OCI-M1 (cell line): ENCODE measurements at places on chromosomes 3 and 15.
A peak's percentile ranks its signal among the peaks of the same experiment; 100 is the strongest.

DNA sequence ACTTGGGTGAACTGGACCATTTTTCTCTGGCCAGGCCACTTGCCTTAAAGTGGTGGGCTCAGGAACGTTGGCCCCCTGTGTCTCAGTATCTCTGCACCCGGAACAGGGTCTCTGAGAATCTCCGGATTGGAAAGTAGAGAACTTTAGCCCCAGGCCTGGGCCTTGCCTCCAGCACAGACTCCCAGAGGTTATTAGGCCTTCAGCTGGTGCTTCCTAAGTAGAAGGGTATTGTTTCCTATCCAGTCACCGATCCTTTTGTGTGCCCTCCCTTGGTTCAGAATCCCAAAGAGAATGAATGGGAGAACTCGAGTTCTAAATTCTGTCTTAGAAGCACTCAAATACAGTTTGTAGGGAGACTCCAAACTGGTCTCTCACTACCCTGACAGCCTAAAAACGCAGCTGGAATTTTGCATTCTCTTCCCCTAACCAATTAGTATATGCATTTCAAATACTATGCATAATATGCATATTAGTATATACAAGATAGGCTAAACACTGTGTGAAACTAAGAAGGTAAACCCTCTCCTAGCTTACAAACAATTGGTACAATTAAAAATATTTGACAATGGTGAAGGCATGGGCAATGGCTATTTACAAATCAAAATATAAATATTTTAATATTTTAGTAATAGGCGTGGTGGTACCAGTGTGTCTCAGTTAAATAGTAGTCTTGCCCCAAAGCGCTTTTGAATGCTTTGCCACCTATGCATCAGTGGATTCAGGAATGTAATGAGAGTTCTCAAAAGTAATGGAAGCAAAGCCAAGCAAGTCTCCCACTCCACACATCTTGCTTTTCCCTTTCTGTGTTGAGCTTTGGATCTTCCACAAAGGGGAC, 48.5 kb upstream of the SLC4A7 start:
- no peak for DNase-seq

GRCh38 chr15:82647835-82648256, 683 bp upstream of the CPEB1 start:
- no peak for DNase-seq

GRCh38 chr3:131892331-131892730, 142.5 kb downstream of the CPNE4 start:
- DNase-seq = no peak

- DNase-seq = no peak
These were observed 308.3 kb downstream of the SUCLG2 start for GRCh38 chr3:67346081-67346480.

DNA sequence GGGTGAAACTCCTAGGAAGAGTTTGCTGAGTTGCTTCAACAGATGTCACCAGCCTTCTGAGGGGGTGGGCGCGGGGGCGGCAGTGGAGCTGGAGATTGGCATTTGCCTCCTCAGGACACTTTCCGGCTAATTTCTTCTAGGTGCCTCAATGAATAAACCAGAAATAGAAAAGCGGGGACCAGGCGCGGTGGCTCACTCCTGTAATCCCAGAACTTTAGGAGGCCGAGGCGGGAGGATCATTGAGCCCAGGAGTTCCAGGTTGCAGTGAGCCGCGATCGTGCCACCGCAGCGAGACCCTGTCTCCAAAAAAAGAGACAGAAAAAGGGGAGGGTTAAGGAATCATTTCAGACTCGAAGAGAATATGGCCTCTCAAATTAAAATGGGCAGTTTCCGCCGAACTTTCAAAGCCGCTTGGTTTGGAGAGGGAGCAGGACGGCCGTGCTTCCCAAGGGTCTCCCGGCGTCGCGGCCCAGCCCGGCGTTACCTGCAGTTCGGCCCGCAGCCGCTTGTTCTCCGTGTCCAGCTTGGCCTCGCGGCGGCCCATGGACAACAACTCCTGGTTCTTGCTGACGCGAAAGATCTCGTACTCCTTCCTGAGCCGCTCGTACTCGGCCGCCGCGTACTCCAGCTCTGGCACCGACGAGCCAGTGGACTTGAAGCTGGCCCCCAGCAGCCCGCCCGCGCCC, 587 bp downstream of the NPHP3 start:
- peak; percentile 77 for DNase-seq

DNA sequence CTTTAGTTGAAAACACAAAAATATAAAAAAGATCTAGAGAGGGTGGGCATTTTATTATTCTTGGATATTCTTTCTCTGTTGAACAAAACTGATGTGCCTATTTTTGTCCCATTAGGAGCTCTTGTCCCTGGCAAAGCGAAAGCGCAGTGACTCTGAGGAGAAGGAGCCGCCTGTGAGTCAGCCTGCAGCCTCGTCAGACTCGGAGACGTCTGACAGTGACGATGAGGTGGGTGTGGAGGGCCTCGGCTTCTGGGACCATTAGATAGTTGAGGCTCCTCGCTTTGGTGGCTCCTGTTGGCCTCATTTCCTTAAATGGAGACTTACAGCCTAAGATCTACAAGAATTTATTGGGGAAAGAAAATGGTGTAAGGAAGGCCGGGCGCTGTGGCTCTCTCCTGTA, 21.3 kb downstream of the RTF1 start:
- DNase-seq = no peak

- no peak for DNase-seq
These were observed 41.4 kb downstream of the MUC20 start for GRCh38 chr3:195762249-195762585.

GRCh38 chr3:16877505-16877904, 7.2 kb upstream of the PLCL2 start:
- DNase-seq = no peak

- DNase-seq = no peak
These were observed 203.3 kb downstream of the FEZF2 start for GRCh38 chr3:62169906-62170660.

DNA sequence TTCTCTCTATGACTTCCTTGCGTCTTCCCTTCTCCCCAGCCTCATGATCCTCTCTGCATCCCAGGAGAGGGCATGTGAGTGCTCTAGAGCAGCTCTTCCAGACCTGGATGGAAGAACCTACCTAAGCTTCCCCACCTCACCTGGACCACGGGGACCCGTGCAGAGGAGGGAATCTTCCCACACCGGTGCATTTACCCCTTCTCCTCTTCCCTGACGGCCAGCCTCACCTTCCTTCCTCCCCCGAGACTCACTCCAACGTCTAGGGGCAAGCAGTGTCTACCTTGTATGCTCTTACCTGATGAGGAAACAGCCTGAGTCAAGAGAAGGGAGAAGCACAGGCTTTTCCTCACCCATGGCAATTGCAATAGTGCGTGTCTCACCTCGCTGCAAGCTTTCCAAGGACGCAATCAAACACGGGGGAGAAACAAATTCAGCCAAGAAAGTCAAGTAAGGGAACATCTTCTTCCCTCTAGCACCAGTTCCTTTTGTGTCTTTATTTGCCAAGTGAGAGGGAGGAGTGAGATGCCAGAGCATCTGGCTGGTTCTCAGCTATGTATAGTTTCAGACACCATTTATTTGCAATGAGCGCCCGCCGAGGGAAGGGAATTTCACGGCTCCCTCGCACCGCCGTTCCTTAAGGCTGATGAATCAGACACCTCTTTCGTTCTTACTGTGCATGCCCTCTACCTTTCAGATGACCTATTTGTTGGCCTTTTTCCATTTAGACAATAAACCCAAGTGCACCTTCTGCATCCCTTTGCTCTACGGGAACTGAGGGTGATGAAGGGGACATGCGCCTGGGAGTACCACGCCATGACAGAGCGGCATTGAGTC, 1.8 kb upstream of the CCR9 start:
- no peak for DNase-seq

DNA sequence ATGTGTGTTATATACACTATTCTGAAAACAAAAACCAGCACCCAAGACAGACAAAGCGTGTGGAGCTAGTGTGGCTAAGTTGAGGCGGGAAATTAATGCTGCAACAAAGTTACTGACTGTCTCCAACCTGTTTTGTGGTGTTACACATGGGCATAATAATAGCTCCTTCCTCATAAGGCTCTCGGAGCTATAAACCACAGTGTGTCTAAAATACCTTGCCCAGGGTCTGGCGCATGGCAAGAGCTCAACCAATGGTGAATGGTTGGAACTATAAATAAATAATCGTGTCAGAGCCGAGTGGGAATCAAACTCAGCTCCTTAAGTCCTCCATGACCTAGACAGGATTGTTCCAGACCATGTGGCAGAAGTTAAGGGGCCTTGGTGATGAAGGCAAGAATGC, 35.9 kb upstream of the TFRC start:
- no peak for DNase-seq

GRCh38 chr15:37967788-37968187, 33.3 kb downstream of the TMCO5A start:
- DNase-seq = no peak

DNA sequence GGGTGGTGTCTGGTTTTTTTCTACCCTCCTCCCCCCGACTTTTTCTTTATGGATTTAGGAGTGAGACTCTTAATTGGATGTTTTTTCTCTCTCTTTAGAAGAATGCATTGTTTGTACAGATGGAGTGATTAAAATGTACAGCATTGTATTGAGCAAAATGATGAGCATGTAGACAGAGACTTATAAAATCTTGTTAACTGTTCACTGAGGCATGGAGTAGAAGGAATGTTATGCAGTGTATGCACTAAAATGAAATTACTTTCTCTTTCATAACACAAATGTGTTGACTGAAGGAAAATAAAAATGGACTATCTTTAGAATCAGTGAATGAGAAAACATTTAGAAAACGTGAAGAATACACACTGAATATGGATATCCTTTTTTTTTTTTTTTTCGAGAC, 39.8 kb downstream of the ZFAND6 start:
- DNase-seq = peak; percentile 9

DNA sequence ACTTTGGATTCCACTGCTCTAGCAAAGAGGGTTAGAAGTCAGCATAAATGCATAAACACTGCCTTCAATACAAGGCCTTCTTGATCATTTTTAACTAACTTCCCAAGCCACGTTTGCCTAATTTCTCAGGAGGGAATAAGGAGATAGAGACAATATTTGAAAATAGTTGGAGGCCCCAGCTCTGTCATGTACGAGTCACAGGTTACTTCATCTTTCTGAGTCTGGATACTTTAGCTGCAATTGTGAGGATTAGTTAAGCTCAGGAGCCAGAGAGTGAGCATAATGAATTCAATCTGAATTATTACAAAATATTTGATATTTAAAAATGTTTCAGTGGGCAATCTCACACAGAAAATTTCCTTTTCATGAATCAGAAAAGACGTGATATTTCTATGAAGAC, 298.9 kb downstream of the SHOX2 start:
- no peak for DNase-seq

DNA sequence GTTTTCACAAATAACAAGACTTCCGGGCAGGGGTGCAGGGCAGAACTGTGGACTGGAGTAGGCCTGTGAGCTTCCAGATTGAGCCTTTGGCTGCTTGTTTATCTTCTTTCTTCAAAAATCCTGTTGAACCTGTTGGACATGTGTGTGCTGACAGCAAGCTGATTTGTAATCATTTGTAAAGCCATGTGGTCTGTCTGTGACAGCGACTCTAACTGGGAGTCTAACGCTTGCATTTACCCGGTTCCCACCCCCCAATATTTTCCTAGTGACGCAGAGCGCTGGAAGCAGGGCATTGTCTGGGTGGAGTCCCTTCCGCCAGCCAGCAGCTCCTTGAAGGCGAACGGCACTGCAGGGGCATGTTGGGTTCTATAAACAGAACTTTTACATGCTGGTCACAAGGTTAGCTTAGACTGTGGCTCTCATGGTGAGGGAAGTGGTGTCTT, 85.7 kb upstream of the MYZAP start:
- DNase-seq = no peak

- no peak for DNase-seq
These were observed 92.5 kb downstream of the LIPC start for GRCh38 chr15:58524247-58524646.

- DNase-seq = no peak
These were observed 749.9 kb downstream of the FHIT start for GRCh38 chr3:60501314-60501713.

- no peak for DNase-seq
These were observed 35.7 kb downstream of the BOC start for GRCh38 chr3:113247068-113247467.

DNA sequence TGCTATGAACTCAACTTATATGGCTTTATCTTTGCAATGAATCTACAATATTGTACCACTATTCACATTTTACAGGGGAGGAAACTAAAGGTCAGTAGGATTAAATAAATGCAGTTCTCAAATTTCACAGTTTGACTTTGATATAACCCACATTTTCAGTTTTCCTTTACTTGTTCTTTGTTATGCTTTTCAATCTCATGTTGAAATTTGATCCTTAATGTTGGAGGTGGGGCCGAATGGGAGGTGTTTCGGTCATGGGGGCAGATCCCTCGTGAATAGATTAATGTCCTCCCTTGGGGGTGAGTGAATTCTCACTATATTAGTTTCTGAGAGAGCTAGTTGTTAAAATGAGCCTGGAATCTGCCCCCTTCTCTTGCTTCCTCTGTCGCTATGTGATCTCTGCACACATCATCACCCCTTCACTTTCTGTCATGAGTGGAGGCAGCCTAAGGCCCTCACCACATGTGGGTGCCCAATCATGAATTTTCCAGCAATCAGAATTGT, 44.7 kb downstream of the CD200 start:
- DNase-seq = no peak

DNA sequence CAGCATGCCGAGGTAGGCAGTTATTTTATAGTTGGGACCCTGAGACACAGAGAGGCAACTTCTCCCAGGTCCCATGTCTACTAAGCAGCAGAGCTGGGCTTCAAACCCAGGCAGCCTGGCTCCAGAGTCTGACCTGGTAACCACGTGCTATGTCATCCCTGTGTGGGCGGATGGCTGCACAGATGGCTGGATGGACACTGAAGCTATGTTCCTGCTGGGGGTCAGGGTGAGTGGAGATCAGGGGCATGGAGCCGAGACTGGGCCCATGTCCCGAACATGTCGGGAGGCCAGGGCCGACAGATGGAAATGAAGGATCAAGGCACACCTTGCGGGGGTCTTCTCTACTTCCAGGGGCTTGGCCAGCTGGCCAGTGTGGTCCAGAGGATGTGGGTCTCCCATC, 9.3 kb upstream of the FBLN2 start:
- no peak for DNase-seq

DNA sequence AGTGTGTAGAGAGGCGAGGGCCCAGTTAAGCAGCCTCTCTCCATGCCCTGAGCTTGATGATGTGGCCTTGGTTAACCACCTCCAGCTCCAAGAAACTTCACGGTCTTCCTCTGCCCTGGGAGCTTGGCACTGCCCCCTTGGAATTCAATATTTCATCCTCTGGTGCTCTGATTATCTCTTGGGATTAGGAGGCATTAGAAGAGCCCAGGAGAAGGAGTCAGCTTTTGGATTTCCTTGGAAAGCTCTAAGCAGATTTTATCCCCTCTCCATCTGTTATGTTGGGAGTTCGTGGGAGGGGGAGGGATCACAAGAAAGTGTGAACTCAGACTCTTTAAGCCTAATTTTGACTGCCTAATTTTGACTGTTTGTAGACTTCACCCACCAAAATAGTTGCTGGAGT, 132.7 kb upstream of the AGBL1 start:
- no peak for DNase-seq

GRCh38 chr3:194990454-194991337, 280.3 kb downstream of the XXYLT1 start:
- DNase-seq = no peak

- DNase-seq = peak; percentile 46
These were observed 2.8 kb downstream of the ADAMTS17 start for GRCh38 chr15:100338971-100339444.
